ENCODE measurements at places on chromosomes 5 and 9. TPM values are rescaled to one million over a fixed set of nuclear protein-coding genes. Genes with fewer than 3 reads are reported as not detected.

GRCh38 chr9:6305954-6306563 lies 22.1 kb upstream of the TPD52L3 start:
- DNase-seq = no peak

- DNase-seq = no peak
Observed at GRCh38 chr5:81516091-81516490, 122.2 kb upstream of the ACOT12 start.

DNA sequence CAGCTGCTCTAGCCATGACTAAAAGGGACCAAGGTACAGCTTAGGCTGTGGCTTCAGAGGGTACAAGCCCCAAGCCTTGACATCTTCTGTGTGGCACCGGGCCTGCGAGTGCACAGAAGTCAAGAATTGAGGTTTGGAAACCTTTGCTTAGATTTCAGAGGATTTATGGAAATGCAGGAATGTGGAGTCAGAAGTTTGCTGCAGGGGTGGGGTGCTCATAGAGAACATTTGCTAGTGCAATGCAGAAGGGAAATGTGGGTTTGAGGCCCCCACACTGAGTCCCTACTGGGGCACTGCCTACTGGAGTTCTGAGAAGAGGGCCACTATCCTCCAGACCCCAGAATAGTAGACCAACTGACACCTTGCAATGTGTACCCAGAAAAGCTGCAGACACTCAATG lies 624.9 kb upstream of the FTMT start:
- no peak for DNase-seq

GRCh38 chr5:139399501-139400121 lies 4.3 kb downstream of the SPATA24 start:
- DNase-seq = no peak

The IRX2 gene
- not detected for total RNA-seq

GRCh38 chr5:173885475-173886010 lies 2.6 kb upstream of the CPEB4 start:
- DNase-seq = no peak
